Fibroblast of gingiva (primary cell): ENCODE measurements at places on chromosomes 13 and 19.
A peak's percentile ranks its signal among the peaks of the same experiment; 100 is the strongest.

DNA sequence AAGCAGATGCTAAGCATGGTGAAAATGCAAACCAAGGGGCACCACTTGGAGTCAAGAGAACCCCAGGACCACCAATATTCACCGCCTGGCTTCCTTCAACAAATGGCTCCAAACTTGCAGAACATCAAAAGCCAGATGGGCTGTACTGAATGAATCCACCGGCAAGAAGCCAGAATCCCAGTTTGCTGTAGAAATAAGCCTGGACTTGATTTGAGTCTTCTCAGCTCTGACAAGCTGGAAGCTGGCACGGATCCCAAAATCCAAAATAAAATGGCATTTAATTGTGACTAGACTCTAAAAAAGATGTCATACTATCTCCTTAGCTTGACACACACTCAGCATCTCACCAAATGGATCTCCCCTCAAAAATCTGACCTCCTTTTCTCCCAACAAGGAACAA is 11.9 kb downstream of the EFNB2 start:
- DNase-seq = no peak

DNA sequence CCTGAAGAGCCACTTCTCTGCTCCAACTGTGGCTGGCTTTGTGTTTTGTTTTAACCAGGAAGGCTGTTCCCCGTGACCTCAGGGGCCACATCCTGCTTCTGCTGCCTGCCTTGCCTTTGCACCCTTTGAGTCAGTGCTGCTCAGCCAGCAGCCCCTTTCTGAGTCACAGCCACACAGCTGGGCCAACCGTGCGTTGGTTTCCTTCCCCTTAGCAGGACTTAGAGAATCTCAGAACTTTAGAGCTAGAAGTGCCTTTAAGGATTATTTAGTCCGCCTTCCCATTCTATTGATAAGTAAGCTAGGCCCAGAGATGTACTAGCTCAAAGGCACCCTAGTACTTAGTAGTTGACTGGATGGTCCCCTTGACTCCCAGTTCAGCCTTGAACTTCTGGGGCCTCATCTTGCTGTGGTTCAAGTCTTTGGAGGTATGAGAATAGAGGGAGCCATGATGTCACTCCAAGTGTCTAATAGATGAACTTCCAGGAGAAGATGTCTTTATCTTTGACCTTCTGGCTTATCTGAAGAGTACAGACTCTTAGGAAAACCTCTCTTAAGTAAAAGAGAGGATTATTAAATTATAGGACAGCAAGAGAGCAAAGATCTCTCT is 8.0 kb downstream of the RGCC start:
- DNase-seq = peak; percentile 29

DNA sequence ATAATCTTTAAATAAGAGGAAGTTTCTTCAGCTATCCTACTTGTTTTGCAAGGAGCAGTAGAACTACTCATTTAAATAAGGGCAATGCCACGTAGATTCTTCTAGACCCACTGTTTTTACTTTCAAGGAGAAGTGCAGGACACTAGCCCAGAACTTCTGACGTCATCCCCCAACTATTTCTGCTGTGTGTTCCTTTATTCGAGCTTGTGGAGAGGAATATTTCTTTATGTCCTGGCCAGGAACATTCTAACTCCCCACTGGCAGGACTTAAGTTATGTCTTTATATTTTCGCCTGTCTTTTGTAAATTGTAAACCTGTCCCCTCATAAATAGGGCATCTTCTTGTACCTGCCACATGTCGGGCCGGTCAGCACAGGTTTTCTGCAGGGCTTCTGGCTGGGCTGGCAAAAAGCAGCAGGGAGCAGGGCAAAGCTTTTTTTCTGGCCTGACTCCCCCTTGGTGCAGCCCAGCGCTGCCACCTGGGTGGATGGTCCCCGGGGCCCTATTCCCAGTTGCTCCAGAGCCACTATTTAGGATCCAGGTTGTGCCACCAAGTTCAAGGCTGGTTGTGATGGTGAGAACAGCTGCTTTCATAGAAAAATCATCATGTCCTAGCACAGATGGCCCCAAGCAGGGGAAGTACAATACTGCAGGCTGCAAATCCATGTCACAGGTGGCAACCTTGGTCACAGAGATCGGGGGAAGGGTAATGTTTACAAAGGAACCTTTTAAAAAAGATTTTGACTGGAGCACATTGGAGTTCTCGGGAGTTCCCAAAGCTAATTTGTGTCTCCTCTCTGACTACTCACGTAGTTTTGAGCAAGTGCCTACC is 1.8 kb downstream of the MBNL2 start:
- DNase-seq = peak; percentile 95

- DNase-seq = no peak
These were observed 38.9 kb downstream of the ALOX5AP start for GRCh38 chr13:30774214-30774730.

GRCh38 chr13:37410316-37410715 is 188.3 kb downstream of the POSTN start:
- no peak for DNase-seq

DNA sequence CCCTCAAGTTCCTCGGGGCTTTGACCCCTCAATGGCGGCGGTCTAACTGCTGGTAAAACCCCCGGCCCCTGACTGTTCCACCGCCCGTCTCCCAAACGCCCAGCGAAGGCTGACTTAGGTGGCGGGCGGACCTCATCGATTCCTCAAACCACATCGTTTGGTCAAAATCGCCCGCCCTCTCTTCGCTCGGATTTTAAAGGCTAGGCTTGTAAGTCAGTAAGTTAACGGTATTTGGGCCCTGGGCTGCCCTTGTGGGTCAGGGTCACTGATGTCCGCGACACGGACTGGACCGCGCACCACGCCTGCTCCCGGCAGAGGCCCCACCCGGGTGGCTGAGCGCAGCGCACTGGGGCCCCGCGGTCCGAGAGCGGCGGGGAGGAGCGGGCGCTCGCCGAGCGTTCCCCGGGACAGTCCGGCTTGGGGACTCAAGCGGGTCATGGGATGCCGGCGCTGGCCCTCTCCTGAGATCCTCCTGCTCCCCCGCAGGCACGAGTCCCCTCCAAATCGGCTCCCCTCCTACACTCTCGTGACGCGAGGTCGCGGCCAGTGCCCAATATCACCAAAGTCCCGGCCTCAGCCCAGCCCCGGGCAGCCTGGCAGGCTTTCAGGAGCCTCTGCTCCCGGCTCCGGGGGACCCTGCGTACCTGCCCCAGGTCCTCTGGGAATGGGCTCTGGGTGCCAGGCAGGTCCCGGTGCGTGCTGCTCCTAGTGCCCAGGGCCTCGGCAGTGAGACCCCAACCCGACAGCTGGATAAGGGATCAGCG is 1.0 kb downstream of the FLT1 start:
- no peak for DNase-seq

GRCh38 chr19:29145756-29146155 is 67.2 kb downstream of the UQCRFS1 start:
- no peak for DNase-seq

GRCh38 chr13:97259410-97259797 is 37.3 kb downstream of the MBNL2 start:
- DNase-seq = no peak
